ENCODE measurements at places on chromosomes 4 and X. TPM values are rescaled to one million over a fixed set of nuclear protein-coding genes. Genes with fewer than 3 reads are reported as not detected.

The NSG1 gene
- 2.2 TPM for total RNA-seq

The CRMP1 gene
- 3.2 TPM for total RNA-seq

The ASB12 gene
- total RNA-seq, result not detected

The RS1 gene
- total RNA-seq, result not detected

The CLIC2 gene
- 0.12 TPM for total RNA-seq

The IGBP1 gene
- 65.7 TPM for total RNA-seq

The FGA gene
- 10.1 TPM for total RNA-seq

The DCX gene
- total RNA-seq, result not detected

The VAMP7 gene
- 30.9 TPM for total RNA-seq

The UGT2B15 gene
- total RNA-seq, result 0.07 TPM

The SAGE1 gene
- 0.06 TPM for total RNA-seq

The TBC1D9 gene
- total RNA-seq, result 6.5 TPM

The MAGEC3 gene
- total RNA-seq, result not detected

The MAGEA11 gene
- total RNA-seq, result not detected

The SUPT20HL2 gene
- total RNA-seq, result not detected

The AVPR2 gene
- total RNA-seq, result not detected

The N4BP2 gene
- 3.0 TPM for total RNA-seq

The BEND4 gene
- not detected for total RNA-seq

The YTHDC1 gene
- 32.7 TPM for total RNA-seq

The APLN gene
- total RNA-seq, result 0.85 TPM

The CENPC gene
- 4.3 TPM for total RNA-seq

The HSFX4 gene
- total RNA-seq, result not detected

The BEND2 gene
- not detected for total RNA-seq

The GPR50 gene
- total RNA-seq, result 0.17 TPM

The SORCS2 gene
- 4.1 TPM for total RNA-seq

The PAGE4 gene
- not detected for total RNA-seq

The IL2 gene
- total RNA-seq, result not detected

The GLUD2 gene
- total RNA-seq, result 3.1 TPM

The IL15 gene
- total RNA-seq, result 12.5 TPM

The SMAD1 gene
- 10.3 TPM for total RNA-seq

The PPP2R2C gene
- total RNA-seq, result 33.5 TPM

The GDPD2 gene
- total RNA-seq, result 0.06 TPM

The CENPVL1 gene
- not detected for total RNA-seq

The IL13RA1 gene
- total RNA-seq, result 49.6 TPM

The OTC gene
- not detected for total RNA-seq

The SMIM10L2A gene
- total RNA-seq, result 0.14 TPM

The CT45A10 gene
- total RNA-seq, result 0.38 TPM

The HSFX3 gene
- not detected for total RNA-seq

The WDR17 gene
- 1.9 TPM for total RNA-seq

The CNGA1 gene
- 0.08 TPM for total RNA-seq

The PNMA5 gene
- not detected for total RNA-seq

The P2RY8 gene
- 0.02 TPM for total RNA-seq

The ARAP2 gene
- 0.47 TPM for total RNA-seq

The EDA2R gene
- 11.9 TPM for total RNA-seq

The CTAG1B gene
- total RNA-seq, result not detected

The NXF2B gene
- total RNA-seq, result not detected

The ETNPPL gene
- total RNA-seq, result not detected

The CACNA1F gene
- not detected for total RNA-seq

The PAK3 gene
- not detected for total RNA-seq

The GYPA gene
- total RNA-seq, result not detected

The GPR143 gene
- 0.12 TPM for total RNA-seq

The UCHL1 gene
- total RNA-seq, result 1,029 TPM

The MSX1 gene
- 11.8 TPM for total RNA-seq

The TMSB15B gene
- 6.3 TPM for total RNA-seq

The HPGD gene
- total RNA-seq, result 59.7 TPM

The MAGEA4 gene
- total RNA-seq, result not detected

The WDR19 gene
- 8.3 TPM for total RNA-seq

The ATRX gene
- total RNA-seq, result 15.1 TPM

The PCDH19 gene
- total RNA-seq, result 0.16 TPM

Measured in A549 treated with CORT108297 at 1 μM for 4 hours (cell line).